Effector memory CD8-positive, alpha-beta T cell (primary cell): ENCODE measurements at places on chromosomes 16 and 17.

DNA sequence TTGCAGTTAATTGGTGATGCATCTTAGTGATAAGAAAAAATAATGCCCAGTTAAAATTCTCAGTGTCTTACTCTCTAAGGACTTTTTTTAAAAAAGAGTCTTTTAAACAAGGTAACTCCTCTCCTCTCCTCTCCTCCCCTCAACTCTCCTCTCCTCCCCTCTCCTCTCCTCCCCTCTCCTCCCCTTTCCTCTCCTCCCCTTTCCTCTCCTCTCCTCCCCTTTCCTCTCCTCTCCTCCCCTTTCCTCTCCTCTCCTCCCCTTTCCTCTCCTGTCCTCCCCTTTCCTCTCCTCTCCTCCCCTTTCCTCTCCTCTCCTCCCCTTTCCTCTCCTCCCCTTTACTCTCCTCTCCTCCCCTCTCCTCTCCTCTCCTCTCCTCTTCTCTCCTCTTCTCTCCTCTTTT lies 675.9 kb upstream of the RBFOX1 start:
- DNase-seq: no peak

DNA sequence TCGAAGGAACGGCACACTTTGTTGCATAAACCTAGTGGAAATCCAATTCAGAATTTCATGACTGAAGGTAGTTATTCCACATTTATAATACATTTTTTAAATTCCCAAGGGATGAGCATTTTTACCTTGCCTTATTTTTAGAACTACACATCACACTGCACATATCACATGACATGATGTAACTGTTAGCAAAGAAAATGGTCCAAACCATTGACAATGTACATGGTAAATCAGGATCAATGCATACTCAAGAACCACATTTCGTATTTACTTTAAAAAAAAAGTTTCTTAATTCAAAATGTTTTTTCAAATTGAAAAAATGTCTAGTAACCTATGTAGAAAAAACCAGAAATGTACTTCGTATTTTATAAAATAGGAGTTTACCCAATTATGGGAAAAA lies 2.5 kb downstream of the KANSL1 start:
- no peak for DNase-seq

GRCh38 chr16:4344983-4345835 lies 5.9 kb downstream of the PAM16 start:
- no peak for DNase-seq

- DNase-seq: no peak
These were observed 27.4 kb downstream of the TMC6 start for GRCh38 chr17:78101112-78101511.

GRCh38 chr16:999677-1000076 lies 18.1 kb downstream of the SOX8 start:
- no peak for DNase-seq

DNA sequence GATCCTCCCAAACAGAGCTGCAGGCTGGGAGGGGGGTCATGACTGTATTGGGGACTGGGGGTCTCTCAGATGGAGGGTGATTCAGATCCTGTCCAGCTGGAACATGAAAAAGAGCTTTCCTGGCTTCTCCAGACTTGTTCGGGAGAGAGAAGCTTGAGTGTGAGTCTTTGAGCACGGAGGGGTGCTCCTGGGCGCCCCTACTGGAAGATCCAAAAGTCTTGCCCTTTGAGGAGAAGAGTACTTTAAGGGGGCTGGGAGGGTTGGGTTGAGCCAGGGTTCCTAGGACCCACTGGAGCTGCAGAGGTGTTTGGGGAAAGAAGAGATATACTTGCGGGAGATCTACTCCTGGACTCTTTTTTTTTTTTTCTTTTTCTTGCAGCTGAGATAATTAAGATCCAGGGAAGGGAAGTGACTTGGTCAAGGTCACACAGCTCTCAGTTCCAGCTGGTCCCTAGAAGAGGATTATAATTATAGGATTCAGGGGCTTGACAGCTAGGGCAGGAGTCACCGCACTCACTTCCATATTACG lies 8.4 kb downstream of the RARA start:
- DNase-seq: no peak

DNA sequence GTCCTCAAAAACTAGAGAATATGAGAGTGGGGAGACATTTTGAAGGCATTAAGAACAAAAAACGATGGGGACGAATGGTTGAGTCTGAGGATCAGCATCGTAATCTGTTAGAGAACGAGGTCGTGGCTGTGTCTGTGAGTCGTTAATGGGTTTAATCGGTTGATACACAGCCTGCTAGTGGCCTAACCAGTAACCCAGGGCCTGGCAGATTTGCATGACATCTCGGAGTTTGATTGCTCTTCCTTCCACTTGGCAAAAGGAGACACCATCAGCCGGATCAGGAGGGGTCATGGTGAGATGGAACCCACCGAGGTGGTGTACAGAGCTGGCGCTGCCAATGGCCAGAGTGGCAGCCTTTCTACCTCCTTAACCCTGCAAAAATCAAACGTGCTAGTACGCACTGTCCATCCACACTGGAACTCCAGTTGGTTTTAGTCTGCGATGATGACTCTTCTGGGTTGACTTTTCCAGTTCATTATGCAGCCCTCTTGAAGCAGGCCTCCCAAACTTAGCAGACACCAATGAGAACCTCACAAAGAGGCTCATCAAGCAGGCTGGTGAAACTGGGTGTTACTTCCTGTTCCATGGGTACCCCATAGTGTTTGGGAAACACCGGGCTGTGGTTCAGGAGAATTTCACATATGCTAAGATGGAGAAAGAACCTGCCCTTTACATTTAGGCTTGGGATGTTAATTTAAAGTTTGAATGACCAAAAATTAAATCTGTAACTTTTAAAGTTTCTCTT lies 4.1 kb downstream of the HS3ST3B1 start:
- no peak for DNase-seq

- no peak for DNase-seq
These were observed 38.3 kb downstream of the PRKCA start for GRCh38 chr17:66340720-66341119.

DNA sequence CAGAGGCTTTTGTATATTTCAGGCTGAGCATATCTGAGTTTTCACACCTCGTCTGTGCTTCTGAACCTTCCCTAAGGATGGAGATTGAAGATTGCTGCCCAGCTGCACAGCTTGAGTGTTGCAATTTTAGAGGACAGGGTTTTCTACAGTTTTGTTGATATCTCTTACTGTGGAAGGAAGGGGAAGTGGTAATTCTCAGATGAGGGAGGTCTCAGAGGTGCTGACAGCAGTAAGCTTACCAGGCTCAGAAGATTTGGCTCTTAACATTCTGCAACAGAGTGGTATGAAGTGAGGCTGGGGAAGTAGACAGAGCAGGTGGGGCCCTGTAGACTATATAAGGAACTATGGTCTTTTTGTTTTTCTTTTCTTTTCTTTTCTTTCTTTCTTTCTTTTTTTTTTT lies 45.8 kb upstream of the ARHGAP17 start:
- DNase-seq: peak; percentile 23

- DNase-seq: no peak
These were observed 2.1 kb upstream of the ADCY7 start for GRCh38 chr16:50263940-50264929.

DNA sequence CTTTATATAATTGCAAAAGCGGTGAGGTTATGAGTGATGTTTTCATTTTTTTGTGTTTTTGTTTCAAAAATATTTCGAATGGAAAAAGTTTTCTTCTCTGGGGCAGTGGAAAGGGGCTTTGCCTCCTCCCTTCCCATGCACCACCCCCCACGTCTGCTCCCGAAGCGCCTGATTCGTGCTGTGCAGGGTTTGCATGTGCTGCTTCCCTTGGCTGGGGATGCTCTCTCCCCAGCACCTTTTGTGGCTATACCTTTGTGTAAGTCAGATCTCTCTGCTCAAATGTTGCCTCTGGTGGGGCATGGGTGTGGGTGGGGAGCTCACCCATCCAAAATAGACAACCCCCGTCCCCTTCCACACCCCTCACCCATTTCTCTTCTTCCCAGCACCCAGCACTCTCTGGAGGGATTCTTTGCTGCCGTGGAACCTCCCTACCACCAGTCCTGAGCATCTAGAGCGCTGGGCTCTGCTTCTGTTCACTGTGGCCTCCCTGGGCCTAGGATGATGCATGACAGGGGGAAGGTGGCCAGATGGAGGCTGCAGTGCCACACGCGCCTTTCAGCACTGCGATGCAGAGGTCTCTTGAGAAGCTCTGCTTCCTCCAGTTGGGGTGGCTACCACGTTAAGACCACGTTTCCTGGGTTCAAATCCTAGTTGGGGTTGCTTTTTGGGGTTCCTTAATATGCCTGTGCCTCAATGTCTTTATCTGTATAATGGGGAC lies 71.2 kb downstream of the IRF8 start:
- no peak for DNase-seq

- no peak for DNase-seq
These were observed 84.9 kb downstream of the NPIPB11 start for GRCh38 chr16:29321585-29321984.

GRCh38 chr16:89417352-89417751 lies 73.0 kb downstream of the ANKRD11 start:
- no peak for DNase-seq

DNA sequence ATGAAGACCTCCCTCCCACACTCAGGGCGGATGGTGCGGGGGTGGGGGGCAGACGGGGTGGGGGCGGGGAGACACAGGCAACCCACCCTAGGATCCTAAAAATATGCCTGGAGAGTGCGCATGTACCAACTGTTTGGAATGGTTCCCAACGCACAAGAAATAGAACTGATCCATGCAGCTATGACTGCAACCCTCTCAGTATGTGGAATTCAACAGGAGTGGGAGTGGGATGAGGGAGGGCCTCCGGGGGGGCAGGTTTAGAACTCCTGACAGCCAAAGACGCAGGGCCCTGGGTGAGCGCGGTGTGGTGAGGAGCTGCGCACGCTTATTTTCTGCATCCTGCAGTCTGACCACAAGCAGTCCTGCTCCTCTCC lies 1.1 kb upstream of the P2RX5 start:
- DNase-seq: no peak

GRCh38 chr17:33209671-33210070 lies 83.4 kb downstream of the ASIC2 start:
- no peak for DNase-seq

GRCh38 chr17:71765437-71765836 lies 355.4 kb upstream of the SOX9 start:
- no peak for DNase-seq

DNA sequence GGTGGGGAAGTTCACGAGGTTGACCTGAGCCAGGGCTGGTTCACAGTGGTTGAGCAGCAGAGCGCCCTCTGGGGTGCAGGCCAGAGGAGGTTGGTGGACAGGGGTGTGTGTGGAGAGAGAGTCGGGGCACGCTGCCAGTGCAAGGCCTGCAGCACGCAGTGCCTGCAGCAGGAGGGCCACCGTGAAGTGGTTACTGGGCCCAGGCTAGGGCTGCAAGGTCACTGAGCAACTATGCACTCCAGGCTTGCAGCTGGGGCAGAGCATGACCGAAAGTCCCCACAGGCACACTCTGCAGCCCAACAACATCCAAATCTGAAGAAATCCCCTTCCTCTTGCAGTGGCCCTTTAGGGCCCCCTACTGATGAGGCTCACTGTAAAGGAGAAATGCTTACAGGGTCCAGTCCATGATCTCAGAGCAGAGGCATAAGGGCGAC lies 89.1 kb upstream of the NOL11 start:
- no peak for DNase-seq

GRCh38 chr17:17364338-17364667 lies 61.1 kb downstream of the NT5M start:
- DNase-seq: no peak

DNA sequence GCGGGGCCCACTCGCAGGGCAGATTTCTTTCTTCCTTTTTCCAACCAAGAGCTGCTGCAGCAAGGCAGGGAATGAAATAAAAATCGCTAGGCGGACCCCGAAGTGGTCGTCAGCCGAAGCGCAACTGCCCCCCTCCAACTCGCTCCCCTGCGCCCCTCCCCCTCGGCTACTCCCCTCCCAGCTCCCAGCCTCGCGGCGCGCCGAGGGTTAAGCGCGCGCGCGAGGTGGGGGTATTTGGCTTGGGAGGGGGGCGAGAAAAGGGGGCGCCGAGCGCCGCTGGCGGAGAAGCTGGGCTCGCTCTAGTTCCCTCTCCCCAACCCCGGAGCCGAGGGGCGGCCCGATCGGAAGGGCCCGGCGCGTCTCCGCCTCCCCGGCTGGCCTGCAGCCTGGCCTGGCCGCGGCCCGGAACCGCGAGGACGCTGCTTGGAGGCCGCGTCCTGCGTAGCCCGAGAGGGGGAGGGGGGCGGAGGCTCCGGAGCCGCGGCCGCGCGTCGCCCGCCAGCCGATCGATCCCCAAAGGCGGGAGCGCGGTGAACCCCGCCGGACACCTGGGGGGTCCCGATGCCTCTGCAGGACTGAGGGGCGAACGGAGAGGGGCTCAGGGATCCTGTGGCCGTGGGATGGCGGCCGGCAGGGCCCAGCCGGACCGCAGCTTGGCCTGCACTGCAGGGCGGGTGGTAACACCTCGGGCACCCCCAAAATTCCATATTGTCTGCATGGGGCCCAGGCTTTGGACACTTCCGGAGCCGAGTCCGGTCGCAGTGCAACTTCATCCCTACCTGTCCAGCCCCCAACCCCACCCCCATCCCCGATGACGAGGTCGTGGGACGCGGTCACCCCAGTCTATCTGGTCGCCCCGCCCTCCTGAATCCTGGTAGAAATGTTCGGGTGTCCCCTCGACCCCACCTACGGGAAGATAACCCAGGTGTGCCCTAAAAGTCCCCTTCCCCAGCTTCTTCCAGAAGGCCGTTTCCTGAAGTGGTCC lies 4.9 kb upstream of the CBX4 start:
- DNase-seq: no peak

- DNase-seq: no peak
These were observed 90.6 kb downstream of the DNAH3 start for GRCh38 chr16:21060027-21060510.

GRCh38 chr17:4836221-4836620 lies 3.1 kb downstream of the MINK1 start:
- no peak for DNase-seq

DNA sequence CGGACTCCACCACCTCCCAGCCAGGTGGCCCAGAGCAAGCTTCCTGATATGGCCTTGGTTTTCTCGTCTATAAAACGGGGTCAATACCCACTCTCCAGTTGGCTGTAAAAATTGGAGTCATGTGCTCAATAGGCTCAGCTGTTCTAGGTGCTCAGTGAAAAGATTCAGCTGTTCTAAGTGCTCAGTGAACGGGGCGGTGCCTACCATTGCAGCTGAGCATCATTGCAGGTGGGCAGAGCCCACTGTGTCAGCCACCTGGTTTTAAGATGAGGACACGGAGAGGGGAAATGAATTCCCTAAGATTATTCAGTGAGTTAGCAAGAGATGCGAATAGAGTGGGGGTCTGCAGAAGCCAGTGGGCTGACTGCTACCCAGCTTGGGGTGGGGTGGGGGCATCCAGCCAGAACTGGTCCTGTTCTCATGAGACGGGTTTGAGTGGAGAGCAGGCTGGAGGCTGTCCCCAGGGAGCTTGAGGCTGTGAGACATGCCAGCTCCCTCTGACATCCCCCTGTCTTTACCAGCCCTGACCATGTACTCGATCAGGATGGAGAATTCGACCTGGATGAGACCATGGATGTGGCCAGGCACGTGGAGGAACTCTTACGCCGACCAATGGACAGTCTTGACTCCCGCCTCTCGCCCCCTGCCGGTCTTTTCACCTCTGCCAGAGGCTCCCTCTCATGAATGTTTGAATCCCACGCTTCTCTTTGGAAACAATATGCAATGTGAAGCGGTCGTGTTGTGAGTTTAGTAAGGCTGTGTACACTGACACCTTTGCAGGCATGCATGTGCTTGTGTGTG lies 21.9 kb downstream of the STAT5A start:
- no peak for DNase-seq

GRCh38 chr17:66932311-66932710 lies 32.2 kb upstream of the CACNG4 start:
- no peak for DNase-seq
